ENCODE measurements at places on chromosomes 2 and 18.

DNA sequence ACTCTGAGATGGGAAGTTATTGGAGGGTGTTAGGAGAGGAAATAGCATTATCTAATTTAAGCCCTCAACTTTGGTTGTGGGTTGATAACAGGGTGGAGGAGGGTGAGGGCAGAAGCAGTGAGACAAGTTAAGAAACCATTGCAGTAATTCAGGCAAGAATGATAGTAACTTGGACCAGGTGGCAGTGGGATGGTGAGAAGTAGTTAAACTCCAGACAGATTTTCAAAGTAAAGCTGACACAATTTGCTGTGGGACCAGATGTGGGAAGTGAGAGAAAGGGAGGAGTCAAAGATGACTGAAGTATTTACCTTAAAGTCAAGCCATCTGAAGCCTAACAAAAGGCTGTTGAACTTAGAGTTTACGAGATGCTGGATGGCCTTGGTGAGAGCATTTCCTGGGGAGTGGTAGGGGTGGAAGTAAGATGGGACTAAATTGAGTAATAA, 163.2 kb upstream of the KLF7 start:
- no peak for DNase-seq

- no peak for DNase-seq
These were observed 141.5 kb upstream of the MYCN start for GRCh38 chr2:15798701-15799431.

DNA sequence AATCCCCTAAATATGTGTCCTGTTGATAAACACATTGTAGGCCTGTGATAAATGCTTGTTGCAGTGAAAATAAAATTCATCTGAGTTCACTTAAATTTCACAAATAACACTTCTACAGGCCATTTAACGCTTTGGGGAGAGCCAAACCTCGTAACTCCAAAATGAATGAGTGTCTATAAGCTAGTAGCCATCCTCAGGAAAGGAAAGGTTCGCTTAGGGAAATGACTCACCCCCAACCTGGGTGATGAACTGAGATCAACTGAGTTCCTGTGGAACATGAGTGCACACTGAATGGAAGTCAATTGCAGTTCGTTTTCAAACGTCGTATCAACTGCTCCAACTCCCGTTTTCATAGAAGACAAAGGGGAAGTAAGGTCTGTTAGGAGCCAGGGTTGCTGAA, 527.6 kb upstream of the ID2 start:
- DNase-seq: no peak

DNA sequence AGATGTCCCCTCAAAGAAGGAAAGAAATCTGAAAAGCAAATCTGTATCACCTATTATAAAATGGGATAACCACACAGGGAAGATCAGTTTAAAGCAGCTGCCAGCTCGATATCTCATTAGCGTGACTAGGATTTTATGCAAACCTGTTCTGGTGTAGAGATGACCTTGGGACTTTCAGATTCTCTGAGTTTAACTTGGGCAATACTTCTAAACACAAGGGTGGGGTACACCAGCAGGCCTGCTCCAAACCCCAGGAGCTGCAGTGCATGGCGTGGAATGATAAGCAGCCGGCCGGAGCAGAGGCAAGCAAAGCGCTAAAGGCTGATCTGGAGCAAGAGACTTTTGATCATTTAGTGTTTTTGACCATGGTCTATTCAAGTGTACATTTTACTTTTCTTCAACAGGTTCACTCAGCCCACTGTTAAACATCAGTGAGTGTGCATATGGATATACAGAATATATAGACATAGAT, 4.7 kb downstream of the SERTAD2 start:
- no peak for DNase-seq

- DNase-seq: no peak
These were observed 1.7 kb upstream of the SMAD4 start for GRCh38 chr18:51028201-51028805.

- DNase-seq: no peak
These were observed 7.0 kb downstream of the ASIC4 start for GRCh38 chr2:219521066-219521880.

GRCh38 chr2:119384971-119385370, 18.2 kb downstream of the DBI start:
- DNase-seq: no peak

DNA sequence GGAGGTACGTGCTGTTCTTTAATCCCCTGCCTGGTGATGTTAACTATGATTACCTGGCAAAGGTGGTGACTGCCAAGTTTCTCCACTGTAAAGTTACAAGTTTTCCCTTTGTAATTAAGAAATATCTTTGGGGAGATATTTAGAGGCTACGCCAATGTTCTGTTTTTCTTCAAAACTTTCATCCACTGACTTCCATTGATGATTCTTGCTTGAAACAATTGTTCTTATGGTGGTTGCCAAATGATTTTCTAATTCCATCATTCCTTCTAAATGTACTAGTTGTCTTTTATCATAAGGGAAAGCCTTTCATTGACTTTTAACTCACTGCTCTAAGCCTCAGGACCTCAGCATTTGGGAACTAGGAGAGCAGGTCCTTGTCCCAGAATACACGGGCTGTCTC, 205.5 kb downstream of the SMAD7 start:
- no peak for DNase-seq

DNA sequence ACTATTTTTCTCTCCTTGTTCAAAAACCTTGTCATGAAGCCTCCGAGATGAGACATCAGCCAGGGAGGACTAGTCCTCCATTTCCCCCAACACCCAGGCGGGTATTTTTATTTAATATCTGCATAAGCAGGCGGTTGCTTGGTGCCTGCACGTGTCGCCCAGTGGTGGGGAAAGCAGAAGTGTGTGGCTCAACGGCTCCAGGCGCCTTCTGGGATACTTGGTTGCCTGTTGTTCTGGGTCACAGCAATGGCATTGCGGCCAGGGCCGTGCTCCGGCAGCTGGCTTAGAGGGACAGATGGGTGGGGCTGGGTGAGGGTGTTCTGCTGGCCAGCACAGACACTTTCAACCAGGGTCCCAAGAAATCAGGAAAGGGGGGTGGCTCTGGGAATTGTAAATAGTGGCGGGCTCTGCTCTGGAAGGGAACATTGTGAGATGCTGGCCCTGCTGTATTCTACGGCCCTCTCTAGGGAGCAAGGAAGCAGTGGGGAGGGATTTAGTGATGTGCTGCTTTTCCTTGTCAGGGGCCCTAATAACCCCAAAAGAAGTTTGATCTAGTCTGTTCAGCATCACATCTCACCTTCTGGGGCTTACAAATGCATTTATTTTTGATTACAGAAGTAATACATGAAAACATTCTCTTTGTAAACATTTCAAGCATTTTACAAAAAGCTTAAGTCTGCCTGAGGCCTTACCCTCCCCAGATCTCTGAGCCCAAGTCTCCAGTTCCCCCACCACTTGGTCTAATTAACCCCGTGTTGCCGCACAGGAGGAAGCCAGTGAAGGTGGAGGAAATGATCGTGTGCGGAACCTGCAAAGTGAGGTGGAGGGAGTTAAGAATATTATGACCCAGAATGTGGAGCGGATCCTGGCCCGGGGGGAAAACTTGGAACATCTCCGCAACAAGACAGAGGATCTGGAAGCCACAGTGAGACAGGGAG, 1.1 kb downstream of the VAMP8 start:
- no peak for DNase-seq

DNA sequence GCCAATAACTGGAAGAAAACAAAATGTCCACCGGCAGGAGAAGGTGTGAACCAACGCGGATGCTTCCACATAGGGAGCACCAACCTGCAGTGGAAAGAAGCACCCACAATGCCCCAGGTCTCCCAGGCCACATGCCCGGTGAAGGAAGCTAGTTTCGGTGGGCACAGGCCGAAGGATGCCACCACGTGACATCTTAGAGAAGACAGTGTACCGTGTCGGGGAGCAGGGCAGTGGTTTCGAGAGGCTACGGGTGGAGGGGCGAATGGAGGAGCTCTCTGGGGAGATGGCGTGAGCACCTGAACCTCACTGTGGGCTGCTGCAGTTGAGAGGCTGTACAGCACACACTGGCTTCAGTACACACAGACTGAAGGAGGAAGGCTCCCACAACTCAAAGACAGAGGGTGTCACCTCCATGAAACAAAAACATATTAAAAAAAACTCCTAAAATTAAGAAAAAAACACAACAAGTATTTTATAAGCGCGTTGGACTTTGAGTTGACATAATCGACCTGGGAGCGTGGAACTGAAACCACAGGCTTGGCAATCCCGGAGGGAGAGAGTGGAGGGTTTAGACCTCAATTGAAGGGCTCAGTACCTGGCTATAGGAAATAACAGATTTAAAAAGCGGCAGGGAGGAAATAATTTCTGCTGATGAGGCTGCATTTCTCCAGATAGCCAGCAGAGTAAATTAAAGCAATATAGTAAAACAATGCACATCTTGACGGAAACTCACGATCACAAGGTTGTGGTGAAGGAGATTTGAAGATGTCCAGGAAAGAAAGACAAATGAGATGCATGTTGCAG, 160.1 kb downstream of the RTP5 start:
- DNase-seq: no peak

- no peak for DNase-seq
These were observed 20.3 kb downstream of the APOB start for GRCh38 chr2:21023419-21024181.

- DNase-seq: no peak
These were observed 26.8 kb downstream of the DIS3L2 start for GRCh38 chr2:231988179-231988866.

DNA sequence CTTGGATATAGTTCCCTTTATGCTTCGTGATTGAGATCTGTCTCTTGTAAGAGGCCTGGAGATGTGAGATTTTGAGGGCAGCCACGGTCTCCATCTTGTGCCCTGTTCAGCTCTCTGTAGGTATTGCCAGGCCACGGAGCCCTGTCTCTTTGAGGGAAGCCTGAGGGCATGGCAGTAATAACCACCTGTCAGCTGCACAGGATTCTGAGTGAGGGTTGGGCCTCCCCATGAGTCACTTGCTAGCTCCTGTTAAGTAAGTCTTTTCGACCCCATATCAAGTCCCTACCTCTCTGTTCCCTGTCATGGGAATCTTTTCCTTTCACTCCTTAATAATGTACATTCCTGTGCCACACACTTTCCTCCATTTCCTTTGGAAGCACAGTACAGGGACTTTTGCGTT, 20.4 kb downstream of the LYPD6B start:
- DNase-seq: no peak

- peak; percentile 25 for DNase-seq
These were observed 27.6 kb downstream of the C2orf76 start for GRCh38 chr2:119338826-119339561.

DNA sequence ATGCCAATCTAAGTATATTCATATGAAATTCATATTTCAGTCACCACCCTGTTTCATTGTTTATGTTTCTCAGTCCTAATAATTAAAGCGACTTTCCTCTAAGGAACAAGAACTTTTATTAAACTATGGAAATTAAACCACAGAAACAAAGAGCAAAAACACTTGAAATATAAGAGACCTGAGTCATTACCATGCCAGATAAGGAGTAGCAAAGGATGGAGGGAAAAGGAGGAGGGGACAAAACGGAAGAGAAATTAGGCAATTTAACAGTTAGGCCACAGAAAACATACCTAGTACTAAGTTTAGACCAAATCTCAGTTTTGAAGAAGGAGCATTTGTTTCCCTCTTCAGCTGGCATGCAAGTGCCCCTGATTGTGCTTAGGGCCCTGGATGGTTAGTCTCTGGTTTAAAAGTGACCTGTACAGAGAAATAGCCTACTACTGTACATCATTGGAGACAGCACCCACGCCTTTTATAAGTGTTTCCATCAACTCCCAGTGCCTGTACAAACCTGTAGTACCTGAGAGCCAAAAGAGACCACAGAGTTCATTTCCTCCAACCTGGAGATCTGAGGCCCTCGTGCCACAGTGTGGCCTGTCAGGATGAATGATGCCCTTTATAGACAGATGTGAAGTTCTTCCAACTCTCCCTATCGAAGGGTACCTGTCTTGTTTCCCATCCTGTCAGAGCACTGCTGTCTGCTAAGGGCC, 74.5 kb downstream of the SPATS2L start:
- no peak for DNase-seq

DNA sequence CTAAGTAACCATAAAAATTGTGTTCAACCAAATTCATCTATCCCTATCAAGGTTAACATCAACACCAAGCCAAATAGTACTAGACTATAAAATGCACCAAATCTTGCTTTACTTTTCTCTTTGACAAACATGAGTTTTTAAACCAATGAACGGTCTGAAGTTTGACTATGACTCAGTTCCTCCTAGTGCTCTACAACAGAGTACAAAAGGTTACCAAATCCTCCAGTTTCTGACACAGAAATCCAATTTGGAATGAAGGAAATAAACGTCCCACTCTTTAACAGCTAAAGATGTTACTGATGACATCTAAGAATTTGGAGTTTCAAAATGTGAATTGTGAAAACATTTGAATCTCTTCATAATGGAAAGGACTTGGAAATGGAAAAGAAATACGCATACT, 11.8 kb upstream of the ACVR1 start:
- no peak for DNase-seq

- no peak for DNase-seq
These were observed 112.8 kb downstream of the UPP2 start for GRCh38 chr2:158214431-158214830.

DNA sequence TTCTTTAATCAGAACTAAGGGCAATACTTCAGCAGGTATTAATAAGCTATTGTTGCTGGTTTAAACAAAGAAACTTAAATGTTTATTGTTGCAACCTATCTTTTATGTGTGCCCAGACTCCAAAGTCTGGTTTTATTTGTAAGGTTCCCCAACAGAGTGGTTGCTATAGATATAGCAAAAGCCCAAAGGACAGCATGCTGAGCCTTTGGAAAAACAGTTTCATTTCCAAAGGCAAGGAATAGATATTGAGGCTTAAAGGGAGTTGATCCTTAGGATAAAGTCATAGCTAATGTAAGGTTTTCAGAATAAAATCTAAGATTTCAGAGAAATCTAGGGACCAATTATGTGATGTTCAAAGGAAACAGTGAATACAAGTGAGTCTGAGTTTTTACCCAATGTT, 413.2 kb upstream of the SLC14A2 start:
- DNase-seq: no peak

DNA sequence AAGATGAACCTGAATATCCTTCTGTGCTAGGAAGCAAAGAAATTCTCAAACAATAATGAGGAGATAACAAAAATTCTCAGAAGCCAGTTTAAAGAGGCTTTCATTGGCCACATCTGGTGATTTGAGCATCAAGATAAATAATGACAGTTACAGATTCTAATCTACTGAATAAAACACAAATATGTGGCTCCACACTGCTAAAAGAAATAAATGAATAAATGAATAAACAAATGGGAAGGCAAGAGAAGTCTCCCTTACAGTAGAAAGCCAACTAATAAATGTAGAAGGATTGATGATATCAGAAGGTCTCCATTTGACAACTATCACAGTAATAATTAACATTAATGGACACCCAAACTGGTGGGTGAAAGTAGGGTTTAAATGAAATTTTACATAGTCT, 54.6 kb upstream of the ADAM23 start:
- DNase-seq: no peak

GRCh38 chr2:10448576-10449485, 704 bp upstream of the ODC1 start:
- peak; percentile 97 for DNase-seq

DNA sequence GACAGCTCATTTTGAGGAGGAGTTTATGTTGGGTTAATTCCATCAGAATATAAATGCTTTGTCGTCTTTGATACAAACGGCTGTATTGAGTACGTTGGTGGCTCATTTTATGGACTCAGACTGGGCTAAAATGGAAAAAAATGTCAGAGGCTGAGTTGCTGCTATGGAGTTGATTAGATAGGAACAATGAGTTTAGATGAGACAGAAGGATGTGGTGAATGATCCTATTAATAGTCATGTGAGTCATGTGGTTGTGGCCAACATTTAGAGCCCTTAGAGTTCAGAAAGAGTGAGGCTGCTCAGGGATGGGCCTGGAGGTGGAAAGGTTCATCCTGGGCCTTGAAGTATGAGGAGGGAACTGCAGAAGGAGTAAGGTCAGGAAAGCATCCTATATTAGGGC, 434.2 kb downstream of the MEIS1 start:
- no peak for DNase-seq

- no peak for DNase-seq
These were observed 26.6 kb downstream of the KCNK3 start for GRCh38 chr2:26718949-26719686.
